Airway epithelial cell (primary cell): ENCODE measurements at places on chromosomes 3 and 15. TPM values are rescaled to one million over a fixed set of nuclear protein-coding genes. Genes with fewer than 3 reads are reported as not detected.

ZNF80 gene
- not detected in 2 replicates for total RNA-seq

SLC51A gene
- 0.14 TPM in 1 of 2 replicates, not detected in the other for total RNA-seq

GPR160 gene
- total RNA-seq, result 1.1 TPM in 2 replicates

ZPLD1 gene
- total RNA-seq, result 0.28 and 0.56 TPM in 2 replicates

ARF4 gene
- 128 and 146 TPM in 2 replicates for total RNA-seq

SLC28A2 gene
- total RNA-seq, result not detected in 2 replicates

CCR8 gene
- total RNA-seq, result not detected in 2 replicates

STRA6 gene
- 0.28 and 0.79 TPM in 2 replicates for total RNA-seq

RAB6B gene
- 0.05 and 0.35 TPM in 2 replicates for total RNA-seq

LRRC31 gene
- total RNA-seq, result not detected in 2 replicates
